Skeletal muscle tissue (tissue), 5 donors: ENCODE measurements at places on chromosomes 11 and 22. TPM values are rescaled to one million over a fixed set of nuclear protein-coding genes. Genes with fewer than 3 reads are reported as not detected.

XBP1 gene
- 126 TPM for total RNA-seq

ANO5 gene
- total RNA-seq, result 24.0 TPM

KIAA1671 gene
- 11.5 TPM for total RNA-seq

KCNK4 gene
- not detected for total RNA-seq

SPON1 gene
- 20.4 TPM for total RNA-seq

KIAA0930 gene
- total RNA-seq, result 6.8 TPM

APOBEC3F gene
- total RNA-seq, result 1.0 TPM

PRG3 gene
- total RNA-seq, result 2.6 TPM

BTG4 gene
- total RNA-seq, result not detected

APOA4 gene
- total RNA-seq, result 0.52 TPM

INSC gene
- total RNA-seq, result 4.2 TPM

CARD10 gene
- total RNA-seq, result 5.7 TPM

CCDC73 gene
- not detected for total RNA-seq

CHRNA10 gene
- 0.52 TPM for total RNA-seq

GRIA4 gene
- 14.1 TPM for total RNA-seq

OR8K1 gene
- total RNA-seq, result not detected

KCTD21 gene
- 2.6 TPM for total RNA-seq

LRP4 gene
- 8.9 TPM for total RNA-seq

OR6A2 gene
- total RNA-seq, result under 0.01 TPM

SYT7 gene
- 1.6 TPM for total RNA-seq

ZNF74 gene
- total RNA-seq, result 9.9 TPM

OR51E2 gene
- 0.52 TPM for total RNA-seq

MMP8 gene
- total RNA-seq, result 1.6 TPM

GLYAT gene
- not detected for total RNA-seq

KCNE3 gene
- 4.7 TPM for total RNA-seq
